ENCODE measurements at places on chromosomes 3 and 15. TPM values are rescaled to one million over a fixed set of nuclear protein-coding genes. Genes with fewer than 3 reads are reported as not detected.

DNA sequence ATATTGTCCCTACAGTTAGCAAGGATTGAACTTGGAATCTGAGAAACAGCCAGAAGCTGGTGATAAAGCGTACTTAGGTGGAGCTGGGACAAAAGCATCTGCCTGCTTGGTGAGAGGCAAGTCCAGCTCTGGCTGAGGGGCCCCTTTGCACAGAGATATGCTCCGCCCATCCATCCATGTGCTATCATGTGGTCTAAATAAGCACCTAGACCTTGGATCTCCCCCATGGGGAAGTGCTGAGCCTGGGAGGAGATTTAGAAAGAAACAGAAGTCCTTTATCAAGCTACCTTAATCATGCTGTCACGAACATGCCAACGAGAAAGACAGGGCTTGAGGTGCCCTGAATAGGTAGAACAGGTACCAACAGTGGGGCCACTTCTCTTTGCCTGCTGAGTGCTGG, 369.5 kb downstream of the FOXP1 start:
- DNase-seq, result no peak

- no peak for DNase-seq
These were observed 80.9 kb upstream of the SOX2 start for GRCh38 chr3:181630853-181631252.

Gene STAC
- not detected for total RNA-seq

GRCh38 chr15:52559022-52559421, 9.8 kb downstream of the ARPP19 start:
- no peak for DNase-seq

DNA sequence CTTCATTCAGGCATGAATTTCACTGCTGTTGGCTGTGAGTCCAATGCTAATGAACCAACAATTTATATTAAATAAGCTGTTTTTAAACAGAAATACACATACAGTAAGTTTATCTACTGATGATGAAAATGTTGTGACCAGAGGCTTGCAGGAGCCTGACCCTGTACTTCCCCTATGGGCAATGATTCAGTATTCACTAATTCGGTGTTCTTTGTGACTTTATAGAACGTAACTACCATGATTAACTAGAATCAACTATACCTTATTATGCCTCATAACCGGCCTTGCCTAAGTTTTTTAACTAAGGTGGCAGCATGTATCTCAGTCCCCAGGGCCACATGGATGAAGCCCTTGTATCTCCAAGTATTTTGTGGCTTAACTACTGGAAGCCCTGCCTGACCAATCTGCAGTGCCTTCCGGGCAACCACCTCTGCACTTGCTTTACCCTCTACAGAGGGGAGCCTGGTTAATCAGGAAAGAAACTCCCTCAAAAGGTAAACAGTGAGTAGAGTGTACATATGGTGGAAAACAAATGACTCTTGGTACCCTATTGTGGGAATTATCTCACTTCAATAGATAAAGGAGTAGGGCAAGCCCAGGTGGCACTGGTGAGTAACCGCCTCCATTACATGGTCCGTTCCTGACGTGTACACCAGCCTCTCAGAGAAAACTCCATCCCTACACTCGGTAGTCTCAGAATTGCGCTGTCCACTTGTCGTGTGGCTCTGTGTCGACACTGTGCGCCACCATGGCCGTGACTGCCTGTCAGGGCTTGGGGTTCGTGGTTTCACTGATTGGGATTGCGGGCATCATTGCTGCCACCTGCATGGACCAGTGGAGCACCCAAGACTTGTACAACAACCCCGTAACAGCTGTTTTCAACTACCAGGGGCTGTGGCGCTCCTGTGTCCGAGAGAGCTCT, 11.6 kb upstream of the CLDN18 start:
- DNase-seq, result no peak
